HAP-1 (cell line): ENCODE measurements at places on chromosomes 3 and 15.
A peak's percentile ranks its signal among the peaks of the same experiment; 100 is the strongest.

DNA sequence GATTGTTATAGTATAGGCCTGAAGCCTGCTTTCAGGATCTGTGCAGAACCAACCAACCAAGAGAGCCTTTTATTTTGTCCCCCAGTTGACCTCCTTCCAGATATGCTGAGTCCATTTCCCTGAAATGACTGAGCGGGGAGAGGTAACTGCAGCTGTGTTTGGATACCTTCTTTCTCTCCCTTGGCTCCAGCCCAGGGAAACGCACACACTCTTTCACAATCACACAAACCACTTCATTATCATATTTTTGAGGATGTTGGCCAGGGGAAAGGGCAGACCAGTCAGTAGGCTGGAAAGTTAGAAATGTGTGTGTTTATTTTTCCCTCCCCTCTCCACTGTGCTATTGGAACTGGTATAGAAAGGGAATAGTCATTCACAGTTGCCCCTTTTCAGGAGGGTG is 417.7 kb upstream of the TBL1XR1 start:
- DNase-seq, result no peak

- peak; percentile 18 for DNase-seq
Measured at GRCh38 chr15:59687836-59688235, 1.3 kb downstream of the BNIP2 start.

GRCh38 chr3:7573330-7573729 is 712.4 kb downstream of the GRM7 start:
- DNase-seq, result no peak

- no peak for DNase-seq
Measured at GRCh38 chr15:79197285-79197684, 85.2 kb upstream of the ANKRD34C start.

DNA sequence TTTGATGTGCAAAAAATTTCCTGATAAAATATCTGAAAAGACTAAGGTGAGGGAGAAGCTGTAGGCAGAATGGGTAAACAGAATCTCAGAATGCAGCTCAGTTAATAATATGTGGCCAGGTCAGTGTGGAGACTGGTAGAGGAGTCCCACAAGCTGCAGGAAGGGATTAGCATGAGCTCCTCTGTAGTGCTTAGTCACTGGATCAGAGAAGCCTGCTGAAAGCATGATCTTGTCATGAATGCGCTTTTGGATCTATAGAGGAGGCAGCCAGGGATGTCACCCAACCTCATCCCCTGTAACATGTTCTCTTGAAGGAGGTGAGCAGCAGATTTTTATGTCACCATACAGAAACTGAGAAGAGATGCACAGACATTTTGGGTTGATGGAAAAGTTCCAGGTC is 1035.3 kb upstream of the GBE1 start:
- no peak for DNase-seq

- DNase-seq, result no peak
Measured at GRCh38 chr15:94921936-94922335, 690.6 kb downstream of the MCTP2 start.

- no peak for DNase-seq
Measured at GRCh38 chr3:178849199-178849910, 222.3 kb downstream of the ZMAT3 start.

GRCh38 chr3:178206521-178206920 is 329.7 kb upstream of the KCNMB2 start:
- no peak for DNase-seq

DNA sequence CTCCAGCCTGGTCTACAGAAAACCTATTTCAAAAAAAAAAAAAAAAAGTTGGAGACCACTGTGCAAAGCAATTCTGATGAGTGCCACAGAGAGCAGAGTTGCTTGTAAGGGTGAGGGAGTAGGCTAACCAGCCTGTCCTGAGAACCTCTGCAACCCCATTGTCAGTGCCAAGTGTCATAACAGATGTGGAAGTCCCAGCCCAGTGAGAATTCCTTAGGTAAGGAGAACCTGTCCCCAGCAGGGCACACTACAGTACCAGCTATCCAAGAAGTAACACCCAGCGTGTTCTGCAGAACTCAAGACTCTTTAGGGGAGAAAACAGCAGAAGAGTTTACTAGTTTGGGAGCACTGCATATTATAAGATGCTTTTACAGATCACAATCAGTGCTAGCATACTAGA is 156.3 kb downstream of the LIPC start:
- no peak for DNase-seq

- peak; percentile 26 for DNase-seq
Measured at GRCh38 chr3:184380627-184381260, 890 bp downstream of the CHRD start.

GRCh38 chr3:37586280-37586679 is 275.4 kb upstream of the CTDSPL start:
- no peak for DNase-seq

DNA sequence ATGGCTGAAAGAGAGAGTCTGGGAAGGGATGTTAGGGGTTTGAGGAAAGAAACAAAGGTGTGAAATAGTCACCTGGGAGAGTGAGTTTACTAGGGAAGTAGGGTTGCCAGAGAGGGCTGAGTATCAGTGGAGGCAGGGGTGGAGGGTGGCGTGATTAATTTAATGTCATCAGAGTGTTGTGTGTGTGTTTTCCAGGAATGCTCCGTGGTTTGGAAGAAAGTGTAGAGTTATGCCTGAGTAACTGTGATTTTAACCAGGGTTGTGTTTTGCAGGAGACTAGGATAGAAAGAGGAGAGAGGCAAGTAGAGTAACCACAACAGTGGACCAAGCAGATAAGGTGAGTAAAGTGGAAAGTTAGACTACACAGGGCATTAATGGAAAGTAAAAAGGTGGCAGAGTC is 27.2 kb downstream of the PLD1 start:
- no peak for DNase-seq

- no peak for DNase-seq
Measured at GRCh38 chr15:29921130-29921601, 98.9 kb upstream of the TJP1 start.

DNA sequence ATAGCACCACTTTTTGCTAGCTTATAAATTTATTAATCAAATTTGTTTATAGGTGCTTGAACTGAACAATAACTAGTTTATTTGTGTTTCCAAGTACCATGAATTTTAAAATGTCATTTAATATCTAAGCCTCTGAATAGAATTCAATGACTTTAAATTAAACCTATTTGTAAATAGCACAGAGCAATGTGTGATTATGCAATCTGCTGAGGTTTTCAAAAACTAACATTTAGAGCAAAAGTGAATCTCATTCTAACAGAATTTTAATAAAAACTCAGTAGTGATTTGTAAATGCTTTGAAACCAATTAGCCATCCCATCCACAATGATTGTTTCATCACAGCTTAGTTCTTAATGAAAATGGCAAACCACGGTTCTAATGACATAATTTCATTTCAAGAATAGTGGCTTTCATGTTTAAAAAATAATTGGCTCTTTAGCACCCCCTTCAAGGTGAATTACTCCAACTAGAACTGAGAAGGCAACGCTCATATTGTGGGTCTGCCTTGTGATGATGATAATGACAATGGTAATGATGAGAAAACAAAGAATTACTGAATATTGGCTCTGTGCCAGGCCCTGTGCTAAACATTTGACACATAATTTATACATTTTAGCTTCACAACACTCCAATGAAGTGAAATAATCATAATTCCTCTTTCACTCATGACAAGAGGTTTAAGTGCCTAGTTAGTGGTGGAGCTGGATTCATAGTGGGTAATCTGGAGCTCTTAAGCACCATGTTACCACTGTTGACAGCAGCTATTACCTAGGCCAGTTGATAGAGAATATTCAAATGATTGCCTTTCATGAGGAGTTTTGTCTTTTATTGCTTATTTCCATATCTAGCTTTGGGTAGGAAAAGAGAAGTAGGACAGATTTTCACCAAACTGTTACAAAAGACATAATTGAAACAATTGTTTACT is 145.7 kb downstream of the RBMS3 start:
- DNase-seq, result no peak

GRCh38 chr3:167148136-167148535 is 232.0 kb downstream of the ZBBX start:
- no peak for DNase-seq

GRCh38 chr3:15066467-15066866 is 1.4 kb upstream of the MRPS25 start:
- no peak for DNase-seq

DNA sequence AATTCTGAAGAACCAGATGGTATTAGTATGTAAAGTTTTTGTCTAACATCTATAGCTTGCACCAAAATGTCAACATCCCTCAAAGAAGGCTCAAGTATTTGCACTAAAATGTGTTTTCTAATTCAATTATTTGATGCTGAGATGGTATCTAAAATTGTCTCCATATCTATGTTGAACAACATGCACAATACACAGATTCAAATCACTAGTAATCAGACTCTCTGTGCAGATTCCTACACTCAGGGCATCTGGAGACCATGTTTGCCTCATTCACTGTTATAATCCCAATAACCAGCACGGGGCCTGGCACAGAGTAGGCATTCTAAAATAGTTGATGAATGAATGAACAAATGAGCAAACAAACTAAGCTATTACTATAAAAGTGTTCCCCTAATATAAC is 2.6 kb downstream of the FILIP1L start:
- no peak for DNase-seq

DNA sequence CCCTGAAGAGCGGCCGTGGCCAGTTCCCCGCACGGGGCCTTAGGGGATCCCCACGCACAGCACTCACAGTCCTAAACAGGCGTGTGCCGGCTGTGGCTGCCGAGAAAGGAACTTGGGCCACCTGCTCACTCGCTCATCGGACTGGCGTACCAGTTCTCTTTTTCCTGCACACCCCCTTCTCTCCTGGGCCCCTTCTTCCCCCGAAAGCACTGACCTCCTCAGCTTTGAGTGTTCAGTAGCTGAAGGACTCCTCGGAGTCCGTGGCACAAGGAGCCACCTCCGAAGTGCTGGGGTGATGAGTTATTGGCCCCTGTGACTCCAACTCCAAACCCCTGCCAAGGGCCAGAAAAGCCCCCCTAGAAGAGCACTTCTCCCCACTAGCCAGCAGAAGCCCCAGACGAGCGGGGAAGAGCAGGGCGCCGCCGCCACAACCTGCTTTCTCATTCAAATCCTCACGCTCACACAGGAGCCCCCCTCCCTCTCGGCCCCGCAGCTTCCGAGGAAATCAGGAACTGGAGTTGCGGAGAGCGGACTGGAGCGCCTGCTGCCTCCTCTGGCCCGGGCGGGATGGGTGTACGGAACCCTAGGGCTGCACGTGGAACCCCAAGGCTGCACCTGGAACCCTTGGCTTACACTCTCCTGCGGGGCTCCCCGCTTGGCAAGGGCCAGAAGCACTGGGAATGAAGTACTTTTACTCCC is at the start of gene PLCH1:
TSS of gene PLCH1 (minus strand) at position 446 of the 699 bp plus-strand sequence. CDS start 40,847 bp downstream, outside the sequence.
- peak; percentile 94 for DNase-seq

GRCh38 chr15:48996276-48996675 is 32.6 kb upstream of the SHC4 start:
- no peak for DNase-seq

DNA sequence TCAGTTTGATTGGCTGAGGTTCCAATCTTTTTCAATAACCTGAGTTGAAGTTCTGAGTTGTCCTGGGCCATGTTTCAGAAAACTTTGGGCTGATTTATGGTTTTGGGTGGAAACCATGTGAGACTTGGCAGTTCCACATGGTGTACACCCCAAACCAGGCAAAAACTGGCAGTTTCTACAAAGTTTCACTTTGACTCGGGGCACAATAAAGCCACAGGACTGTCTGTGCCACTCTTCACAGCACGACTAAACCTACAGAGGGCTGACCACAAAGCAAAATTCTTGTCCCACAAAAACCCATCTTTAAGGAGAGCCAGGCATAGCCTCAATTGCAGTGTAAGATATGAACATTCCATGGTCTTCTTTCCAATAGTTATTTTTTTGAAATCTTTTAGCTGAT is 155.0 kb downstream of the DUT start:
- no peak for DNase-seq

- no peak for DNase-seq
Measured at GRCh38 chr15:60006203-60006862, 2.2 kb downstream of the FOXB1 start.

- DNase-seq, result peak; percentile 99
Measured at GRCh38 chr3:48556796-48557626, at the start of gene PFKFB4. PFKFB4 (minus strand) TSS chr3:48556803; CDS start chr3:48556777, 26 bp downstream.

GRCh38 chr3:196175722-196176121 is 35.5 kb downstream of the ZDHHC19 start:
- DNase-seq, result no peak

- no peak for DNase-seq
Measured at GRCh38 chr3:132530624-132531023, 66.4 kb upstream of the ACKR4 start.

DNA sequence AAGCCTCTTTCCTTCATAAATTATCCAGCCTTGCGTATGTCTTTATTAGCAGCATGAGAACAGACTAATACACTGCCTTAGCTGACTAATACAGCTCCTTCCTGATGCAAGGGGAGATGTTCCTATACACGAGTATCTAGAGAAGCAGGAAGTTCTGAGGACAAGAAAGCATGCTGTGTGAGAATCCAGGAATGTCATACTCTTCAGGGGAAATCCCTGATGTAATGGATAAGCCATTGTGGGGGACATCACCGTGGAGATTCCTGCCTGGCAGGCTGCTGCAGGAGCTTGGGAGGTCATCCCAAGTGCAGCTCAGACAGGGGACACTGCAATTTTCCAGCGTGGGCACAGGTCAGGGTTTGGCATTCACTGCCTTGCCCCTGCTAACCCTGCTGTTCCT is 476.9 kb downstream of the NR2F2 start:
- no peak for DNase-seq

DNA sequence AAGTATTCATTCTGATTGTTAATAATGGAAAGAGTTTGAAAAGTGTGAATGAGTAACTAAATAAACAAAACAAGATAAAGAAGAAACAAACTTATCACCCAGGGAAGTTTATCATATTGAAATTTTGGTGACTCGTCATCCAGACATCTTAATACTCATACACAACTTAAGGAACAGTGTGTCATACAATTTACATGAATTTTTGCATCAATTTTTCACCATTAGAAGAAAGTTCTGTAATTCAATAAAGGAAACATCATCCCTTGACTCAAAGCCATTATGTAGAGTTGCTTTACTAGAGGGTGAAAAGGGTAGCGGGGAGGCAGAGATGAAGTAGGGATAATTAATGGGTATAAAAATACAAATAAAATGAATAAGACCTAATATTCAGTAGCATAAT is 536.2 kb downstream of the GRM7 start:
- no peak for DNase-seq

DNA sequence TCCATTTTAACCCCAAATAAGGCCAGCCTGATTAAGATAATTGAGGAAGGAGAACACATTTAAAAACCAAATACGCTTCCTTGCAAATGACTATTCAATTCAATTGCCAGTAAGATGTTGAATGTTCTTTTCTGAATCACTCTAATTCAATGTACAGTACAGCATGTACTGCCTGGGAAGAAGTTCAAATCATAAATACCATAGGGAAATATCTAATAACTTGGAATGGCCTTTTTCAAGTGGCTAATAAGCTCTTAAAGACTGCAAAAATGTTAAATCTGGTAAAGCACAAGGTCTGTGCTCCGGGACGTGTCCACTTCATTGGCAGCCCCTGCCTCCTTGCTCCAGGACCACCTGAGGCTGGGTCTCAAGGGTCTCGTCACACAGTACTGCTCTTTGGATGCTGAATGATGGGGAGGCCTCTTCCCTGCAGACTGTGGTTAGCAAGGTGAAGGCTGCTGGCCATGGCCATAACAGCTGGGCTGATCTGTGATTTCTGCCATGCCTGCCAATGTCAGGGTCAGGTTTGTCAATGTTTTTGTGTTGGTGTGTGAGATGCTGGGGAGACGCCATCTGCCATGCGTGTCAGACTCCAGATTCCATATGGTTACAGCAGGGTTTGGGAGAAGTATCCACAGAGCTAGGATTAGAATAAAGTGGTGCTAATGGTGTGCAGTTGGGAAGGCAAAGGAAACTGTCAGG is 300.5 kb downstream of the ADAMTS17 start:
- no peak for DNase-seq

- DNase-seq, result no peak
Measured at GRCh38 chr3:159271799-159272512, 470.1 kb downstream of the MFSD1 start.

- DNase-seq, result no peak
Measured at GRCh38 chr15:69143756-69144436, 16.5 kb upstream of the GLCE start.
